ENCODE measurements at places on chromosomes 1 and 21.
A peak's percentile ranks its signal among the peaks of the same experiment; 100 is the strongest.

GRCh38 chr1:31523012-31523411 lies 53.3 kb upstream of the TINAGL1 start:
- DNase-seq = no peak

DNA sequence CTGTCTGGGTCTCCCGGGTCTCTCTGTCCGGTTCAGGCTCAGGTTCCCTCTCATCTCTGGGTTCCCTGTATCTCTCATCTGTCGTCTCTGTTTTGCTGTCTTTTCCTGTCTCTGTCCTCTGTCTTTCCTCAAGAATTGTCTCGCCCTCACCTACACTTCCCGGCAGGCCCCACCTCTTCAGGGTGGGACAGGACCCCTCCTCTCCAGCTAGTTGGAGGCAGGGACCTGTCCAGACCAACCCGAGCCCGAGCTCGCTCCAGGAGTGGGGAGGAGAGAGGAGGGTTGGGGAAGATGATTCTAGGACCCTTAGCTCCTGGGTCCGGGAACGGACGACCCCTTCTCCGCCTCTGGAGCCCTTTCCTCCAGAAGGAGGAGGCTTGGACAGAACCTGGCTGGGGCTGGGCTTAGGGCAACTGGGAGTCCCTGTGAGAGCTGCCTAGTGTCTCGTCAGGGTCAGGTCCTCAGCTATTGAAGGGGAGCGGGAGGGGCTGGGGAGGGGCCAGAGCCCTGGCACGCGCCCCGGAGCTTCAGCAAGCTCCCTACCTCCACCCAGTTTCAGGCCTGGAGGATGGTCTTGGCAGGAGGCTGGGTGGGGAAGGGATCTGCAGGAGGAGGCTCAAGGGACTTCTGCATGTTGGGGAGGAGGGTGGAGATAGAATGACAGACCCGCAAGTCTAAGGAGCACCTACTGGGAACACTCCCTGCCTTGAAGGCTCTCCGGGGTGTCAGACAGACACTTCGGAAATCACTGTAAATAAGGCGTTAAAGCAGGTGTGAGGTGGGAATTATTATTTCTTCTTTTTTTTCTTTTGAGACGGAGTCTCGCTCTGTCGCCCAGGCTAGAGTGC lies 26.3 kb upstream of the EPB41 start:
- DNase-seq = no peak

- no peak for DNase-seq
Observed at GRCh38 chr1:165424454-165425216, 20.3 kb downstream of the RXRG start.

- DNase-seq = peak; percentile 68
Observed at GRCh38 chr1:168057921-168058320, 78.8 kb downstream of the GPR161 start.

GRCh38 chr1:201759194-201759815 lies 69.7 kb upstream of the IPO9 start:
- DNase-seq = peak; percentile 37

GRCh38 chr1:227330279-227331076 lies 12.2 kb upstream of the CDC42BPA start:
- peak; percentile 53 for DNase-seq

DNA sequence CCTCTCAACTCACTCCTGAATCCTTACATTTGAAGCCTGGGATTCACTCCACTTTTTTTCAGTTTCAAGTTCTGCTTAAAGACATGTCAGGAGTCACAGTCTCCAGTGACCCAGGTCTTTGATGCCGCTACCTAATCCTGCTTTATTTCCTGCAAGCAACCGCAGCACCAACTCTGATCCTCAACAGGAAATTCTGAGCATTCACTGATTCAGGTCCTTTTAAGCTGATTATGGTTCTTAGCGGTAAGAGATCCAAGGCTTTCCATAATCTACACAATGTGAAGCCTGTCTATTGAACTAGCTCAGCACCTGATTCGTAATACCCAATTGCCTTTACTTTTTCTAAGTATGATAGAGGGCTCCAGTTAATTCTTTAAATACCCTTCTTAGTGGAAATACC lies 43.7 kb upstream of the PIGC start:
- no peak for DNase-seq

GRCh38 chr1:66585002-66585401 lies 51.0 kb downstream of the SGIP1 start:
- DNase-seq = no peak

- DNase-seq = no peak
Observed at GRCh38 chr1:221022331-221022730, 143.1 kb downstream of the HLX start.

DNA sequence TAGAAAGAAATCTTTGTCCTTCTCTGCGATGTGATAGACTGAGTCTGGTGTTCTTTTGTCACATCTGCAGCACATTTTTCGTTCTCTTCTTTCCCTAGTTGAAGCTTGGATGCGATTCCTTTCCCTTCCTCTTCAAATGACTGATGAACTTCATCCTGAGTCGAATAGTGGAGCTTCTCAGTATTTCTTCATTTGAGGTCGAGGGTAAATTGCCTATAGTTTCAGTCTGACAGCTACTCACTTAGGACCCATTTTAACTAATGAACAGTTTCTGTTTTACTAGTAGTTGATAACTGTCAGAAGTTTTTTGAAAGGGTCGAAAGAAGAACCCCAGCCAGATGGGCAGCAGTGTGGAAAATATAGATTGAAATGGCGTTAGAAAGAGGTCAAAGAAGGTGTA lies 4.7 kb upstream of the REG4 start:
- no peak for DNase-seq

DNA sequence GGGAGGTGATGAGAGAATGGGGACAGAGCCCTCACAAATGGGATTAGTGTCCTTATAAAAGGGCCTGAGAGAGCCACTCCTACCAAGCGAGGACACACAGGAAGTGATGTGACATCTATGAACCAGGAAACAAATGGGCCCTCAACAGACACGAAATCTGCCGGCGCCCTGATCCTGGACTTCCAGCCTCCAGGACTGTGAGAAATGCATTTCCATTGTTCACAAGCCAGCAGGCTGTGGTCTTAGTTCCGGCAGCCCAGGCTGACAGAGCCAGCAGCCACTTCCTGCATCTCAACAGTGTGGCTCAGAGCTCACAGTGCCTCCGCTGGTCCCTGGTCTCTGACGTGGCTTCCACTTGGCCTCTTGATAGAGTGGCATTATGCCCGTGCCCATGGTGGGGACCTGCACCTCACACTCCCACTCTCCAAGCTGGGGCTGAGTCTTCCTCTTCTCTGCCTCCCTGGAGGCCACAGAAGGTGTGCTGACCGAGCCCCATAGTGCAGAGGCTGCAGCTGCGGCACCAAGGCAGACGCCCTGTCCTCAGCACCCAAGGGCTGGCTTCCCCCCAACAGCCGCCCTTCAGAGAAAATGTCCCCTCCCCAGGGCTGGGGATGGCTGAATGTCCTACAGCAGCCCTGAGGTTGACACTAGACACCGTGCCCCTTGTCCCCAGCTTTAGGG lies 44.9 kb downstream of the ACOT7 start:
- DNase-seq = no peak

GRCh38 chr1:109840011-109840629 lies 70.5 kb upstream of the CSF1 start:
- no peak for DNase-seq
